ENCODE measurements at places on chromosomes 3 and 15.
A peak's percentile ranks its signal among the peaks of the same experiment; 100 is the strongest.

GRCh38 chr3:99319961-99320360, 318.4 kb upstream of the COL8A1 start:
- DNase-seq: no peak

DNA sequence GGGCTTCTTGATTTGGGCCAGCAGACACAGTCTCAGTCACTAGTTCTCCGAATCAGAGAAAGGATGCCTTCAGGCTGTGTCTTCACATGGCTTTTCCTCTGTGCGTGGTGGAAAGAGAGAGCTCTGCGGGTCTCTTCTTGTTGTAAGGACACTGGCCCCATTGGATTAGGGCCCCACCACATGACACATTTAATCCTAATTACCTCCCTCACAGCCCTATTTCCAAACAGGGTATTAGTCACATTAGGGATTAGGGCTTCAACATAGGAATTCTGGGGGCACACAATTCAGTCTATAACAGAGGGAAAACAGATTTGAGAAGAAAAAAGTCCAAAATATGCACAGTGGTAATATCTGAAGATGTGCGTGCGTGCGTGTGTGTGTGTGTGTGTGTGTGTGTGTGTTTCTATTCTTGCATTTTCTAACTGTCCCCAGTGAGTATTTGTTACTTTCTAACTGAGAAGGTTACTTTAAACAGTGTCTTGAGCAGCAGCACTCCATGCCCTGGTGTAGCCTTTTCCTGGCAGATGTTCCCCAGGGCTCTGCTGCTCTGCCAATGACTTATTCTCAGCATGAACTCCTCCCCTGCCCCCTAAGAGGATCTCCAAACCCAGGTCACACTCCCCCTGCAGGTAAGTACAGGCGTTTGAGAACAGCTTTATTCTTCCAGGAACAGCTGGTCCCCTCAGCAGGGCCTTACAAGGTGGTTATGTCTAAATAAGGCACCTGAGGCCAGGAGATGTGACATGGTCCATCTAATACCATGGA, 72.9 kb downstream of the RPL39L start:
- no peak for DNase-seq

DNA sequence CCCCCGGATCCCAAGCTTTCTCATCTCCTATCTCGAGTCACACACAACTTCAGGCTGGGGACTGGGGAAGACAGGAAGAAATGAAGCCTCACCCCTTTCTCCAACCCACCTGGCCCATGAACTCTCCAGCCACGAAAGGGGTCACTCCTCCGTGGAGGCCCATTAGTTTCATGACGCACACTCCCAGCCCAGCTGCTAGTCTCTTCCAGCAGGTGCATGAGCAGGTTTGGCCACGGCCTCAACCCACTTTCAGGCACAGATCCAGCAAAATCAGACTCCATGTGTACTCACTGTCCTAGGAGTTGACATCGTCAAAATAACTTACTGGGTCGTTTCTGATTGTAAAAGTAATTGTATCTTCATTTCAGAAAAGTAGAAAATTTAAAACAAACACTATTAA, 76.6 kb downstream of the C3orf70 start:
- no peak for DNase-seq

DNA sequence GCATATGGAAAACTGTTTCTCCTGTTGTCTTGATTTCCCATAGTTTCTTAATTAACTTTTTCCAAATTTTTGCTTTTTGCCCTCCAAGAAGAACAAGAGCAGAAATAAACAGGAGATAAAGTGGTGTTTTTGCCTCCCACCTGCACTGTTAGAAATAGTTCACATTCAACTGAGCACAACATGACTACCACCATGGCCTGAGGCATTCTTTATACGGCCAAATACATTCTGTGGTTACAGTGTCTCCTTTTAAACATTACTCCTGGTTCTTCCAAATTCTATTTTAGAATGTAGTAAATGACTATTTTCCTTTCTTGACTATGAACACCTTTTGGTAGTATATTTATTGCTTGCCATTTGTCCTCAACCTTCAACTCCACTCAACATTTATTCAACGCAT, 98.5 kb downstream of the LARS2 start:
- no peak for DNase-seq

DNA sequence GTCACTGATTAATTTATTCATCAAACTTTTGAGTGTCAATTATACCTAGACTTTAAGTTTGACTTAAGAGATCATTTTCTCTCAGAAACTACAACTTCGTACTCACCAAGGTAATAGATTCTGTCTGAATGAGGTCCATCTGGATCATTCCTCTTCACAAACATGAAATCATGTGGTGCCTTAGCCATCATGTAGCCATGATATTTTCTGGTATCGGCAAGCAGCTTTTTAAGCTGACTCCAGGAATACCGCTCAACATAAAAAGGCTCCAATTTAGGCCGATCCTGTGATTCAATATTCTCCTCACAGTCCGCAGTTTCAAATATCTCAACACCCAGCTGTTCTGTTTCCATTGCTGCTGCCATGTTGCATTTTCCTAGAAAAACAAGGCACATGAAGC, 5.3 kb downstream of the DPP8 start:
- no peak for DNase-seq

- DNase-seq: peak; percentile 75
These were observed 1.8 kb upstream of the CCR1 start for GRCh38 chr3:46209746-46210470.

- DNase-seq: peak; percentile 36
These were observed 133.6 kb upstream of the RAP2B start for GRCh38 chr3:153028381-153028780.

DNA sequence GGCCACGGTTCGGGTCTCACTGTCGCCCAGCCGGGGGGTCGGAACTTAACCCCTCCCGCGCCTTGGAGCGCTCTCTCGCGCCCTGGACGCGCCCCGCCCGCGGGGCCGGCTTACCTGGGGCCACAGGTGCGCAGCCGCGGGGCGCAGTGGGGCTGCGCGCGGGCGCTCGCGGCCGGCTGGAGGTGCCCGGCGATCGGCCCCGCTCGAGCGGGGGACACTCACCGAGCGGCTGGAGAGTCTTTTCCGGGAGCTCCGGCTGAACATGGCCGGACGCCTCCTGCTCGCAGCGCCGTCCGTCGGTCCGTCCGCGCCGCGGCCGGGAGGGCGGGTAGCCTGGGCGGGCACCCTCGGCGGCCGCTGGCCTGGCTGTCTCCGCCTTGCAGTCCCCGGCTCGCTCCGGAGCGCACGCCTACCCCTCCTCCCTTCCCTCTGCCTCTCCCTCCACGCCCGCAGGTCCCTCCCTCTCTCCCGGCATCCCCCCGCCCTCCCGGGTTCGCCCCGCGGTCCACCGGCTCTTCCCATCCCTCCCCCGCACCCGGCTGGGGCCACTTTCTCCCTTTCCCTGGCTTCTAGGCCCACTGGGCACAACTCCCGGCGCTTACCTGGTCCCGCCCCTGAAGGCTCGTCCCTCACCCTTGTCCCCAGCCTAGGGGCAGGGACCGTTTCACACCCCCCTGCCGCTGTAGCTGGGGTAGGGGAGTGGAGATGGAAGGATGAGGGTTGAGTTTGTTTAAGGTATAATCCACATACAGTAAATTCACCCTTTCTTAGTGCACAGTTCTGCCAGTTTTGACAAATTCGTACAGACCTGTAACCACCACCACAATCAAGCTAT, 220.1 kb upstream of the PRICKLE2 start:
- DNase-seq: no peak

DNA sequence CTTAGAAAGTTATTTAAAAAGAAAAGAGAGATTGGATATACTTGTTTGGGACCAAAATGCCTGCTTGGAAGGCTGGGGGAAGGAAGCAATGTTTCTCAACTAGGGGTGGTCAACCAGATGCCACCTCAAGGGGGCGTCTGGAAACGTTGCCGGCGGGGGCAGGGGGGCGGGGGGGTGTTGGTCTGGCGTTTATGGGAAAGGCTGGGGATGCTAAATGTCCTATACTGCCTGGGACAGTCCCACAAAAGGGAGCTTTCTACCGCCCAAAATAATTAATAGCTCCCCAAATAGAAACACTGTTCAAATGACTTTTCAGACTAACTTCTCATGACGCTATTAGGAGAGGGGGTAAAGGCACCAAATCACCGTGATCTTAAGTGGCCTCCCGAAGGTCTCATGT, 2.2 kb downstream of the POLG start:
- DNase-seq: no peak

DNA sequence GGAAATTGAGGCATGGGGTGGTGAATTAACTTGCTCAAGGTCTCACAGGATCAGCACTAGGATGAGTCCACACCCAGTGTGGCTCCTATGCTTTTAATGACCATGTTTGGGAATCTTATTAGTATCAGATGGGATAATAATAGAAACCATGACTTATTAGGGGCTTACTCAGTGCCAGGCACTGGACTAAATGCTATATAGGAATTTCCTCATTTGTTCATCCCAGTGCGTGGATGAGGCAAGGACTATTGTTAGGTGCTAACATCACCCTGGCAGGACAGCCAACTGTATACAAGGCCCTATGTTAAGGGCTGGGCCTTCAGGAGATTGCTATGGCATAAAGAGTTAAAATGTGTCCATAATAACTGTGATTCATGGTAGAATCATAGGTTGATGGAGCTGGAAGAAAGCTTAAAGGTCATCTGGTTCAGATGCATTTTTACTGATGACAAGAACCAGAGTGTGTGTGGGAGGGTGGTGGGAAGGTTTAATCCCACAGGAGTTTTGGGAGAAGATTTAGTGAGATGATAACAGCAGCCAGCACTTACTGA, 4.7 kb upstream of the FEM1B start:
- DNase-seq: peak; percentile 99

- no peak for DNase-seq
These were observed 16.7 kb downstream of the BLOC1S6 start for GRCh38 chr15:45603881-45604280.

DNA sequence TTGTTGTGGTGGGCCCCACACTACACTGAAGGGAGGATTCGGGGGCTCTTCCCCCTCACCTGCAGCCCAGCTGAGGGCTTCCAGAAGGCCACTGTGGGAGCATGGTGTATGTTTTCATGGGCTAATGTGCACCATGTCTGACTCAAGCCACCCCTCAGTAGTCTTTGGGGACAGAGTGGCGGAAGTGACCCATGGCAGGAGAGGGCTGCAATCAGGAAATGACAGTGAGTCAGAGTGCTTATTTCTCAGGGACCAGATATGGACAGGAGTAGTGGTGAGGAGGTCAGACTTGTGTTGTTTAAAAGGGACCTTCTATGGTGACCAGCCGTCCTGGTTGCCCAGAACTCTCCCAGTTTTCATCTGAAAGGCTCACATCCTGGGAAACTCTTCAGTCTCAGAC, 32.8 kb upstream of the SLC9A9 start:
- peak; percentile 32 for DNase-seq

DNA sequence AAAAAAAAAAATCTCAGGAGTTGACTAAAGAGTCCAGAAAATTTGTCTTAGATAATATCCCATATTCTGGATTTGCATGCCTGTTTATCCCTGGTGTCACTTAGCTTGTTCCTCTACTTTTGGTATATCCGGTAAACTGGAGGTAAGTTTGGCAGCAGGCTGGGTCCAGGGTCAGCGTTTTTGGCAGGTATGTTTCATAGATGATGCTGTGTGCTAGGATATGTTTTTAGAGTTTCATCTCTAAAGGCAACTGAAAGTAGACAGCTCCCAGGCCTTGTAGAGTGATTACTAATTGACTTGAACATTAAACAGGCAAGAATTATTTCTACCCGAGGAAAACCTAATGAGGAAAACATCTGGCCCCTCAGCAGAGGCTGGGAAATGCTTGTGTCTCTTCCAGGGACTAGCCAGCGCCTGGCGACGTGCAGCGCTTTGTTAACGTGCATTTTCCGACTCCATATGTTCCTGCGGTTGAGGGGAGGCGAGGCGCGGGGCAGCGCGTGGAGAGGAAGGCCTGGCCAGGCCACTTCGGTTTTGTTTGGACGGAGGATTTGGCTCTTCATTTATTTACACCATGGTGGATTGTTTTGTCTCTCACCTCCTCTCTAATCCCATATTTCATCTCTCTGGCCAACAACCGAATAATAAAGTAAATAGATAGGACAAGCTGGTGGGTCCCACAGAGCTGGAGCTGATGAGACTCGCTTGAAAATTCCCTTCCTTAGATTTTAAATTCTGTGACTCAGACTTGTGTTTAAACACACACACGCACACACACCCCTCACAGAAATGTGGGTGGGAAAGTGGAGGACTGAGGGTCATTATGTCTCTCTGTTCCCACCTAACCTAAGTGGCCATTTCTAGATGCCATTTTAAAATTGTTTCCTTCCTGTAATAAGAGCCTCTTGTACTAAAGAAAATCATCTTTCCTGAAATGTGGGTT, 65.3 kb downstream of the ASB7 start:
- DNase-seq: no peak

DNA sequence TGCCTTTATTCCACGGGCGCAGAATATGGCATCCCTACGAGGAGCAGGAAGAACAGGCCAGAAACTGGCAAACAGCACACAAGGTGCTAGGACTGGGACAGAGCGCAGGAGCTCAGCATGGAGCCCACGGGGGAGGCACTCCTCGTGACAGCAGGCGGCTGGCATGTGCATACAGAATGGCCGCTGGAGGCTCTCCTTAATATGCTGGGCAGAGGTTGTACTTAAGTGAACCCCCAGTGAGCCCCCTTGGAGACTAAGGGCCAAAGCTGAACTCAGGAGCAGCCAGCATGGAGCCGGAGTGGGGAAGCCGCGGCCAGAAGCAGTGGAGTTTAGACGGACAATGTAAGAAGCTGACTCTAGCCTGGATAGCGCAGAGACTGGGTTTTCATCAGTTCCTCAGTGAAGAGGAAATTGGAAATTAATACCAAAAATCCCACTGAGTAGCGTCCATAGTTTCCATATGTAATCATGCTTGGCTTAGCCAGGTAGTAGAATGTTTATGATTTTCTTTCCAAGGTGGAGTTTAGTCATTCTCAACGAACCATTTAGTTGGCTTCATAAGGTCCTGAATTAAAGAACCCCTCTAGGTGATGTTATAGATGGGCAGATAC, 69.4 kb downstream of the EPHB3 start:
- DNase-seq: no peak

GRCh38 chr3:65706776-65707568, 331.7 kb downstream of the MAGI1 start:
- DNase-seq: no peak

DNA sequence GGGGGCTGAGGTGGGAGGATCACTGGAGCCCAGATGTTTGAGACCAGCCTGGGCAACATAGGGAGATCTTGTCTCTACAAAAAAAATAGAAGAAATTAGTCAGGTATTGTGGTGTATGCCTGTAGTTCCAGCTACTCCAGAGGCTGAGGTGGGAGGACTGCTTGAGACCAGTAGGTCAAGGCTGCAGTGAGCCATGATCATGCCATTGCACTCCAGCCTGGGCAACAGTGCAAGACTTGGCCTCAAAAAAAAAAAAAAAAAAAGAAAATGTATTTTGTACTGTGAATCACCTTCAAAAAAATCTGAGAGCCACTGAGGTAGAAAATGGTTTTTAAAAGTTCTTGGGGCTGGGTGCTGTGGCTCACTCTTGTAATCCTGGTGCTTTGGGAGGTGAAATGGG, 4.6 kb downstream of the SNX4 start:
- no peak for DNase-seq
